ENCODE measurements at places on chromosomes 3 and 15. TPM values are rescaled to one million over a fixed set of nuclear protein-coding genes. Genes with fewer than 3 reads are reported as not detected.
A peak's percentile ranks its signal among the peaks of the same experiment; 100 is the strongest.

Gene PXYLP1
- 12.3 TPM for total RNA-seq

GRCh38 chr3:179807588-179807987 is 154.7 kb downstream of the USP13 start:
- DNase-seq: no peak

GRCh38 chr3:143120716-143121240 is 1.2 kb downstream of the CHST2 start:
- DNase-seq: peak; percentile 51

- DNase-seq: no peak
Measured at GRCh38 chr3:50388720-50389413, 29.5 kb upstream of the TMEM115 start.

Gene TERC
- 3.5 TPM for total RNA-seq

DNA sequence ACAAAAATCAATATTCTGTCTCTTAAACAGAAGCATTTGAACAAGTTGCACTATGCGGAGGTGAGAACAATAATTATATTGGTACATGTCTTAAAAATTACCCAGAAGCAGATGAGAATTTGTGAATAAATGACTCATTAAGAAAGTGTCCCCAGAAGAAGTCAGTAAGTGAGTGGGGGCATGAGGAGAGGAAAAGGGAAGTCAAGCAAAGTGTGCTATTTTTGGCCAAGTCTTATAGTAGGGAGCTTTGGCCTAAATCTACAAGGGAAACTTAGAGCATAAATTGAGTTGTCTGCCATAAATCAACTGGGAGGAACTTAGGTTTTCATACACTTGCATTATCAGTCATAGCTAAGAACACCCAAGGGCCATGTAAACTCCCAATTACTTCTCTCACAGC is 86.9 kb upstream of the SATB1 start:
- no peak for DNase-seq

DNA sequence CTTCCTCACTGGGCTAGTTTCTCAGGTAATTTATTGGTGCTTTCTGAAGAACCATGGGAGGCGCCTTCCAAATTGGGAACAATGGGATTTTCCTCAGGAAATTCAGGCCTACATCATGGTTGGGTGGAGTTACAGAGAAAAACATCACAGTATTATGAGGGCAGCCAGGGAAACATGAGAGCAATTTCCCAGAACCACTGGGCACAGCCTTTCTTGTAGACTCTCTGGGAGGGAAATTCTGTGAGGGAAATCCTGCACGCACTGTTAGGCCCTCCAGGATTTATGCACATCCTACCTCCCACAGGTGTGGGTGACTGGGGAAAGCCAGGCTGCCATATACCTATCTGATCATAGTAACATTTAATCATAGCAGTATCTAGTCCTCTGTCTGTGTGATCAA is 13.2 kb downstream of the POPDC2 start:
- no peak for DNase-seq

- no peak for DNase-seq
Measured at GRCh38 chr3:156981005-156981404, 154.9 kb downstream of the LEKR1 start.

DNA sequence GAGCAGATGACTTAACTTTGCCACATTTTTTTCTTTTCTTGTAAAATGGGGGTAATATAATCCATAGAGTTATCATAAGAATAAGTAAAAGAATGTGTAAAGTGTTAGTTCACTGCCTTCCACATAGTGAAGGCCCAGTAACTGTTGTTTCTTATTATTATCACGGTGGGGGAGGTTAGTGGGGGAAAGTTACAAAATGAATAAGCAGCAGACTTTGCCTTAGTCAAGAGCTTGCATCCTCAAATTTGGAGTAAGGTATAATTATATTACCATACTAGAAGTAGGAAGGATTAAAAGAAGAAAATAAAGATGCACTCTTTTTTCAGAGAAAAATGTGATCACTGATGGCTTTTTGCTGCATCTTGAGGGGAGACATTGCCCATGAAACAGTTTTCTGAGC is 247.6 kb downstream of the PTPRG start:
- DNase-seq: no peak

Gene DPP8
- total RNA-seq: 36.5 TPM

Gene CDC25A
- 0.77 TPM for total RNA-seq

- DNase-seq: peak; percentile 80
Measured at GRCh38 chr15:31338879-31339557, 12.4 kb downstream of the KLF13 start.

DNA sequence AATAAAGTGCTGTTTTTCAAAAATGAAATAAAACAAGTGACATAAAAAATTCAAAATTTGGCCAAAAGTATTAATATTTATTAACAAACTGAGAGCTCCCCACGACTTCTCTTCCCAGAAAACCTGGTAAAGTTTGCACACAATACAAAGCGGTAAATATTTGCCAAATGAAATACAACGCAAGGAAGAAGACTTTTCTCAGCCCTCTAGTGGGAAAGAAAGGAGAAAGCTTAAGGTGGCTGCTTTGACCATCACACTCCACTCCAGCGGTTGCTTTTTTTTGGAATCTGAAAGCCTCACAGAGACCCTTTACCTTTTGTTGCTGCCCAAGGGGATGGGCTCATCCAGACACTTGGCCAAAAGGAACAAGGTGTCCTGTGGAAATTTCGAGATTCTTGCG is 1.1 kb upstream of the GK5 start:
- no peak for DNase-seq

Gene DNAH12
- total RNA-seq: 0.02 TPM

DNA sequence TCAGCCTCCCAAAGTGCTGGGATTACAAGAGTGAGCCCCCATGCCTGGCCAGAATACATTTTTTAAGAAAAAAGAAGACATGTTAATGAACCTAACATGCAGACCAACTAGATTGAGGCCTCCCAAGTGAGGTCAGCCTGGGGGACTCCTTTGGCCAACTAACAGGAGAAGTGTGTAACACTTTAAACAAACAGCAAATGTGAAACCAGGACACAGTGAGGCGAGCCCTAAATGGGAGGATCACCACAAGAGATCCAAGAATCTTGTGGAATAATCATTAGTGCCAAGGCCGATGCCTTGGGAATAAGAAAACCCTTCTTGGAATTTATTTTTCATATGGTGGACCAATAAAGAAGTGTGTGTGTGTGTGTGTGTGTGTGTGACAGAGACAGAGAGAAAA is 73.9 kb downstream of the ATP10A start:
- DNase-seq: no peak

Gene CCR8
- total RNA-seq: not detected

Gene C3orf80
- total RNA-seq: 0.15 TPM

DNA sequence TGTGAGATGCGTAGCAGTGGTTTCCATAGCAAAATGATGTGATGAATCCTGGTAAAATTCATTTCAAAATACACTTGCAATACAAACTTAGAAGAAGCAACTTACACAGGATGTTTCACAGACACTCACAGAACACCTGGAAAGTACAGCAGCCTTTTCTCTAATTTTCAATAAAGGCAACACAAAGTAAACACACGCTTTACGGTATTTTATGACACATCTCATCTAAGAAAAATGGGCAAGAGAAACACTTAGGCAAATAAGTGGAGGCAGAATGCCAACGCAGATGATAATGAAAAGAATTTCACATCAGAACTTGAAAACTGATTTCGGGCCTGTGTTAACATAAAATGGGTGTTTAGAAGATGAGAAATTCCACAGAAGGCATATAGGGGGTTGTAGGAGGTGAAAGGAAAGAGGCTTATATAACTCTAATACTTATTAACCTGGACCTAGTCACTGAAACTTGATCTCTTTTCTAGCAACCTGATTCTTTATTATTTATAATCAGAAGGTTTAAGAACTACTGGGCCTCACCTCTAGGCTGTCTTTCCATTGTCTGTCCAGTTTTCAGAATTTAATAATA is 25.6 kb upstream of the MAP3K13 start:
- DNase-seq: no peak

DNA sequence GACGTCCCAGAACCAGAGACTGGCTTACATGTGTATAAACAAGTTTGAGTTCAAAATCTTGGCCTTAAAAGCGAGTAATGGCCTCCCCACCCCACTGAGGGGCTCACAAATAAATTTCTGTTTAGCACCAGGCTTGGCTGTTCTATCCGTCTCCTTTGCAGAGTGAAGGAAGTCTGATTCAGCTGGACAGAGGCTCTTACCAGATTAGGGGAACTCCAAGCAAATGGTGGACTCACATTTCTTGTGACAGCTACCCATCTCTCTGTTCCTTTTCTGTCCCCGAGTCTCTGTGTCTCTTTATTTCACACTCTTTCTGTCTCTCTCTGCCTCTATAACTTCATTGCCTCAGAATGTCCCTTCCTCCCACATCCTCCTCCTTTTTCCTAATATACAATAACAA is 62.7 kb downstream of the DGKG start:
- no peak for DNase-seq

Gene C3orf22
- total RNA-seq: not detected

GRCh38 chr3:192482391-192482790 is 244.9 kb downstream of the FGF12 start:
- DNase-seq: no peak

Gene FRMD5
- total RNA-seq: 42.5 TPM

DNA sequence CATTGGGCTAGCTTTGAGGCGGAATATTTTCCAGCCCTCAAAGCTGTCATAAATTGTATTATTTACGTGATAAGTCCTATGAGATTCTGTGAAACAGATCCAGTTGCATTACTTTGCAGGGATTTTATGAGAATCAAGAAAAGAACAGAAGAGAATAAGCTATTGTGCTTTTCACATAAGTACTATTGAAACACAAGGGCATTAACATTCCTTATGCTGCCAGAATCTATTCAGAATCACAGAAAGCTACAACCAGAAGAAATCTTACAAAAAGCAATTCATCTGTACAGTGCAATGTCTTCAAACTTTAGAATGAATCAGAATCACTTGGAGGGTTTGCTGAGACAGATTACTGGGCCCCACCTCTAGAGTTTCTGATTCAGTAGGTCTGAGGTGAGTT is 10.6 kb upstream of the CACNA1D start:
- DNase-seq: no peak

GRCh38 chr15:66780172-66780972 is 78.3 kb downstream of the SMAD6 start:
- no peak for DNase-seq

Gene PRICKLE2
- total RNA-seq: 4.1 TPM

- DNase-seq: no peak
Measured at GRCh38 chr15:48584090-48584811, 61.3 kb downstream of the FBN1 start.

Gene RETNLB
- not detected for total RNA-seq

- no peak for DNase-seq
Measured at GRCh38 chr3:97691354-97691753, 73.2 kb upstream of the ARL6 start.

DNA sequence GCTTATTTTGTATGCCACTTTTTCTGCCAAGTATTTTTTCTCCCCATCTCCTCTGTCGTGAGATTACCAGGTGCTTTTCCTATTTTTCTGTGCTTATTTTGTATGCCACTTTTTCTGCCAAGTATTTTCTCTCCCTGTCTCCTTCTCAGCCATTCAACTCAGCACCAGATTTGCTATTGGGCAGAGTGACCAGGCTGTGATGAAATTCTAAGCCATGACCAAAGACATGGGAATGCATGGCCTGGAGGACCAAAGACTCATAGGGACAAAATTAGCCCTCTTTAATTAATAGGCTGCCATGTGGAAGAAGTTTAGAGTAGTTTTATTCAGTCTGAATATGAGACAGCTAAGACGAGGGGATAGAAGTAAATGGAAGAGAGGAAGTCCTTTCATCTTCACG is 257.4 kb downstream of the SQOR start:
- DNase-seq: no peak

- DNase-seq: no peak
Measured at GRCh38 chr3:63952248-63952594, 40.0 kb upstream of the SCAANT1 start.

DNA sequence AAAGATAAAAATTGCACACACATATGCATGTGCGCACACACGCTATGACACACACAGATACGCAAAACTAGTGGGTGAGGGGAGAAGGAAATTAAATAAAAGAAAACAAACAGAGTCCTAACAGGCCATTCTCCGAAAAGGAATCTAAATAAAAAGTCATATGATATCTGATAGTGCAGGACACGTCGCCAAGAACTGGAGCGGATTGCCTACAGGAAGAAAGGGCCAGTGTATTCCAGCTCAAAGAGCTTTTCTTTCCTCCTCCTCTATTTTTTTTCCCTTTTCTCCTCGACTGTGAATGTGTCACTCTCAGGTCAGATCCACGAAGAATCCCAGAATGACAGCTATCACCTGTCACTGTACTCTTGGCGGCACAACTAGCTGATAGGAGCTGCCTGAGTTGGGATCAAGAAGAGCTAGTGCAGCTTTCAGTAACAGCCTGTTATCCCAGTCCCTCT is 157.8 kb downstream of the TIGIT start:
- peak; percentile 38 for DNase-seq

Gene P2RY12
- 1.0 TPM for total RNA-seq

DNA sequence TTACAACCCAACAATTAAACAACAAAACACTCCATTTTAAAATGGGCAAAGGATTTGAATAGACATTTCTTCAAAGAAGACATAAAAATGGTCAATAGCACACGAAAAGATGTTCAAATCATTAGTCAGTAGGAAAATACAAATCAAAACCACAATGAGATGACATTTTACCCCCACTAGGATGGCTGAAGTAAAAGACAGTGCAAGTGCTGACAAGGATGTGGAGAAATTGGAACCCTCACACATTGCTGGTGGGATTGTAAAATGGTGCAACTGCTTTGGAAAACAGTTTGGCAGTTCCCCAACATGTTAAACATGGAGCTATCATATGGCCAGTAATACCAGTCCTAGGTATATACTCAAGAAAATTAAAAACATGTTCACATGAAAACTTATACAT is 11.6 kb downstream of the GALNT15 start:
- no peak for DNase-seq

GRCh38 chr3:34016925-34017587 is 218.6 kb downstream of the PDCD6IP start:
- DNase-seq: no peak

- no peak for DNase-seq
Measured at GRCh38 chr15:78565951-78566774, 843 bp downstream of the CHRNA5 start.

Gene UROC1
- total RNA-seq: not detected

DNA sequence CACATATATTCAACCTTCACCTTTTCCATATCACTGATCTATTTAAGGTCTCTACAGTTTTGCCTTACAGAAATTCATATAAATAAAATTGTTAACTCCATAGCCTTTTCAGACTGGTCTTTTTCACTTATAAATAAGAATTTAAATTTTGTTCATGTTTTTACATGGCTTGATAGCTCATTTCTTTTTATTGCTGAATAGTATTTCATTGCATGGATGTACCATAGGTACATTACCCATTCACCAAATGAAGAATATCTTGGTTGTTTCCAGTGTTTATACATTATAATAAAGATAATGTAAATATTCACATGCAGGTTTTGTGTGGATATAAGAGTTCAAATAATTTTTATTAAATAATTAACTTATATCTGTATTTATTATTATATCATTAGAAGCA is 1765.0 kb downstream of the OTOL1 start:
- no peak for DNase-seq

DNA sequence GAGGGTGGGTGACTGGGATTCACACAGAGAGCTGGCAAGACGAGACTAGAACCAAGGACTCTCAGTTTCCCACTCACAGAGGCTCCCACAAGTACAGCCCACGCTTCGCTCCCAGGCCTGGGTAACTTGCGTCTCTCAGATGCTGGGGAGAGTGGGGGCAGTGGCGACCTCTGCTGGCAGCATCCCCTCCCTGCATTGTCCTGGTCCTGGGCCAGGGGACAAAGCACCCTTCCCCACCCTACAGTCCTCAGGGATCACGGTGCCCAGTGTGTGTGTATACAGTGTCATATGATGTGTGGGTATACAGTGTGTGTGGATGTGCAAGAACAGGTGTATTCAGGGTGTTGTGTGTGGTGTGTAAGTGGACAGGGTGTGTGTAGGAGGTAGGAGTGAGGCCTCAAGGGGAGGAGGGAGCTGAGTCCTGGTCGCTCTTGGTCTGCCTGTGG is 12.8 kb downstream of the VILL start:
- peak; percentile 83 for DNase-seq
